ENCODE measurements at places on chromosomes 13 and 19.
A peak's percentile ranks its signal among the peaks of the same experiment; 100 is the strongest.

- no peak for DNase-seq
Measured at GRCh38 chr13:37752146-37752545, 117.4 kb downstream of the TRPC4 start.

DNA sequence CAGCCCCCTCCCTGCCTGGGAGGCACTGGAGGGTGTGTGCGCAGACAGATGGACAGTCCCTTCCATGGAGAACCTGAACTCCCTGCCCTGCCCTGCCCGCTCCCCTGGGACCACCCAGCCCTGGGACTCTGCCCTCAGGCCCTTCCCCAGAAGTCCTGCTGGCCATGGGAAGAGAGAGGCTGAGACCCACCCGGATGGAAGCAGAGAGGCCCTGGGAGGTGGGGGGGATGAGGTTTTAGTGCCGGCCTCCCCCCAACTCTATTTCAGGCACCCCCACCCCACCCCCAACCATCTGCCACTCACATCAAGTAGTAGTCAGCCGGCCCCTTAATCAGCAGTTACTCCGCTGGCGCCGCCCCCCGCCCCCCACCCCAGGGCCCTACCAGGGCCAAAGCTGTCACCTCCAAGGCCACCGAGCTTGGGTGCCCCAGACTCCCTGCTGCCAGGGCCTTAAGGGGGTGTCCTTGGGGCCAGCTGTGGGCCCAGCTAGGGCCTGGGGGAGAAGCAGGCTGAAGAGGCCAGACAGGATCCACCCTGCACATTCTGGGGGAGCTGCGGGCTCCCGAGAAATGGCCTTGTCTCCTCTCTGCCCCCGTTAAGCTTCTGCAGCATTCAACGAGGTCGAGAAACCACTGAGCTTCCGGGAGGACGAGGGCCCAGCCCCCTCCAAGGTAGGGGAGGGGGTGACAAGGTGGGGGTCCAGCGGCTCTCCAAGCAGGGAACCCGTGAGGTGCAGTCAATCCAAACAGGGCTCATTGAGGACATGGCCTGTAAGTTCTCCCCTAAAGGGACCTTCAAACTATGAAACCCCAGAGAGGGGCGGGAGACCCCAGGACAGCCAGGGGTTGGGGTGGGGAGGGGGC lies 17.4 kb downstream of the NMRK2 start:
- DNase-seq = no peak

DNA sequence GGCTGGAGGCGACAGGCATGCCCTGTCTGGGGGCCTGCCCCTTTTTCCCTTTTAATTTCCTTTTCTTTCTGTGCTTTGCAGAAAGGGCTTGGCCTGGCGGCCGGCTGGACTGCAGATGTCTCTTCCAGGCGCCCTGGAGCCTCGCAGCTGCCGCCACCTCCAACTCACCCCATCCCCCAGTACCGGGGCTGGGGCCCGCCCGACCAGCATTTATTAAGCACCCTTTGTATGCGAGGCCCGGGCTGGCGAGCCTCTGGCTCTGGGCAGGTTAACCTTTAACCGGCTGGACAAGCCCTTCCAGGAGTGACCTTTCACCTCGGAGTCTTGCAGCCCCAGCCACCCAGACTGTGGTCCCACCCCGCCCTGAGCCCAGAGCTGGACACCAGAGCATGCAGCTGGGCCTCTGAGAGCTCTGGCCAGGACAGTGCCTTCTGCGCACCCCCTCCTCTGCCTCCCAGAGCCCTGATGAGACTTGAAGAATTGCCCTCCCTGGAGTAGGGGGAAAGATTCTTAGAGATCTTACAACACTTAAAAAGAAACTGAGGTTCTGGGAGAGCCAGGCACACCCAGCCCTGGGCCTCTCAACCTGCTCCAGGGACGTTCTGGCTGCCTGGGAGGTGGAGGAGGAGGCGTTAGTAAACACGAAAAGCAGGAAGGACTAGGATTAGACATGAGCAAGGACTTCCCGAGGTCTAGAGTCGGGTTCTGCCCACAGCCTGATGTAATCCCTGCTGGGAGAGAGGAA lies 1.1 kb upstream of the NR2F6 start:
- DNase-seq = no peak

DNA sequence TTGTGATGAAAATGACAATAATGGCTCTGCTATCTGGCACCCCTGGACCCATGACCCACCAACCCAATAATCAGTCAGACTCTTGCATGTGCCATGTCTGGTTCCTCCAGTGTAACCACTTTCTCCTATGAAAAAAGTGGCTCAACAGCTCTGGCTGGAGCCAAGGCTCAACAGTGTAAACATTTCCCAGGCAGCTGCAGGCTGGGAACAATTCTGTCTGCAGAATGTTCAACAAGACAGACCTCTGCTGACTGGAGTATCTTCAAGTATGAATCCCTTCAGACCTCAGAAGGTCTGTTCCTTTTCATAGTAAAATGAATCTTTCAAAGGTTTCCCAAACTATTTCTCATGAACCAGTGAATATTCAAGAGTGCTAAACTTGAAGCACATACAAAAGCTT lies 410.1 kb upstream of the HTR2A start:
- no peak for DNase-seq

- DNase-seq = no peak
Measured at GRCh38 chr19:10499550-10500246, 3.5 kb downstream of the KEAP1 start.

GRCh38 chr19:37932985-37933936 lies 26.3 kb downstream of the SIPA1L3 start:
- DNase-seq = no peak

DNA sequence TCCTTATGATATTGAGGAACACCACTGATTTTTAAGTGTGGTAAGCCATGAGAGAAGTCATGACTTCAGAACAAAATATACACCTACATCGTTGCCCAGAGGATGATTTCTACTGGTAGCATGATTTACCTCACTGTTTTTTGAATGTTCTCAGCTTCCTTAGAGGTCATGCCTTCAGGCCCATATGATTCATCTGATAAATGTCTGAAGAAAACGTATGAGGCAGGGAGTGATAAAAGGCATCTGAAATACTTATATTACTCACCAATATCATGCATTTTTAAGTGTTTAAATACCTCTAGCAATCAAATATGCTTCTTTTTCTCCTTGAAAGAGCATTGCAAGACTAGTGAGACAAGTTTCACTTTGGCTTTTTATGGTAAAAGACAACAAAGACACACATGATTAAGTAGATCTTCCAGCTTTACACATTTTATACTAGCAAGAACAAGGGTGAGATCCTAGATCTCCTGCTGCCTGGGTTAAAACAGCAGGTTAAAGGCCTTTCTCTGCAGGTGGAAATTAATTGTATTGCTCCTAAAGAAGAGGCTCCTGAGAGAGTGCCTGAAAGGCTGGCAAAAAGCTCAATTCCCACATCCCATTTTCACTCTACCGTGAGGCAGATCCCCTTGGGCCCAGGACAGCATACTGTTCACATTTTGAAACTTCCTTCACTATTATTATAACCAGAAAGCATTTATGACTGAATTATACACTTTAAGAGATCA lies 432.4 kb downstream of the SLITRK1 start:
- no peak for DNase-seq

GRCh38 chr19:48735031-48735615 lies 5.3 kb downstream of the RASIP1 start:
- DNase-seq = no peak

DNA sequence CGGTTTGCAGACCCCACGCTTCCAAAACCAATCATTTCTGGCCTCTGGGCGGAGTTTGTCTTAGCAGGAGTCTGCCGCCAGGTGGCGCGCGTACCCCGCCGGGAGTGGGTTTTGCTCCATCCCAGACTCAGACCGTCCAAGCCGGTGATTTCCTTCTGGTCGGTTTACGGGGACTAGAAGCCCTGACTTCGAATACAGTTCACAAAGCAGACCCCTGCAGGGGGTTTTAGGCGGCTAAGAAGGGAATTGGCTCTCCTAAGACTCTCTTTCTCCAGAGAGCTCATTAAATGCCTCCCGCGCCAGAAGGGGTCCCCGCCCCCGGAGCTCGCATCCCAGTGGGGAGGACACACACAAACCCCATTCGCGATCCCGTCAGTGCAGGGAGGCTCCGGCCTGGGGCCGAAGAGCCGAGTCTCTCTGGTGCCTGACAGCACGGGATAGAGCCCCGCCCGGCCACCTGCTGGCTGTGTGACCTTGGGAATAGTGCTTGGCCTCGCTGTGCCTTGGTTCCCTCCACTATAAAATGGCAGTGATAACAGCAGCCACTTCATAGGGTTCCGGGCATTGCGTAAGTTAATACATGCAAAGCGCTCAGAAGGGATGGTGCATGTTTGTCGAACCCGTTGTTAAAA lies 8.6 kb upstream of the NUP62 start:
- peak; percentile 84 for DNase-seq

DNA sequence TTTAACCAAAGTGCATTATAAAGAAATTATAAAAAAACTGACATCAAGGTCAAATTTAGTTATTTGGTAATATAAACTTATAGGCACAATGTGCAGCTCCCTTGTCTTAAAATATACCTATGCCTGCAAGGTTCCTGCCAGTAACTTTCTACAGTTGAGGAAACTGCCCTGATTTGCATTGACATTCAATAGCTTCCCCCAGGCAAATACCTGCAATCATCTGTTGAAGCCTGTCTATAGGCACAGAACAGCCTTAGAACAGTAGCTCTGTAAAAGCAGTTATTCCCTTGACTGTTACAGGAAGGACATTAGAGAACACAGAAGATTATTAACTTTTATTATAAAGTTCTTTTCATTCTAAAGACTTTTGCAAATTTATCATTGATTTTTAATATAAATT lies 1239.5 kb downstream of the PCDH9 start:
- no peak for DNase-seq

DNA sequence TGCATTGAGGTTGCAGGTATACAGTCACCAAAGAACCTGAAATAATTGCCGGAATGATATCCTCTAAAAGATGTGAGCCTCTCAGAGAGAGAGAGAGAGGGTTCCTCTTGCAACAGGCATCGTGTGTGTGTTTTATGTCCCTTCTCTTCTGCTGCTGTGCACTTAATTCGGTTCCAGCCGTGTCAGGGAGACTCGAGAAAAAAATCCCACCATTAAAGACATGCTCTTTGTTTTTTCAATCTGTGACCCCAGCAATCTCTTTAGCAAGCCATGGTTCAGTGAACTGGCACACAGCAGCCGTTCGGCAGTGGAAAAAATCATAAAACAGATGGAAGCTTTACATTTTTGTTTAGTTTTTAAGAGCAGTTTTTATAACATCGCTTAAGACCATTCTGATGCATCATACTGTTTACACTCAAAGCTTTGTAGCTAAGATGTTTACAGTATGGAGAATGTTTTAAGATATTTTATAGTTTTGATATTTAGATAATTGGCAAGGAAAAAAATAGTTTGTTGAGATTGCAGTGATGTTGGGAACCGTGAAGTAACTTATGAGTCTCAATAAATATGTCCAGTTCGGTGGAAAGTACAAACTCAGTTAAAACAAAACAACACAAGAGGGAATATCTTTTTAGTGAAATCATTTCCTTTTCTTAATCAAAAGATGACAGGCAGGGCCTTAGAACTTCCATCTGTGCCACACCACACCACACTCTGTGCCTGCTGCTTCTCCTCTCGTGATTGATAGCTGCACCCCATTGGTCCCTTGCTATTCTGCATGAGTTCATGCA lies 31.2 kb upstream of the ZNF536 start:
- no peak for DNase-seq

GRCh38 chr13:40680659-40681323 lies 14.3 kb upstream of the FOXO1 start:
- DNase-seq = no peak

DNA sequence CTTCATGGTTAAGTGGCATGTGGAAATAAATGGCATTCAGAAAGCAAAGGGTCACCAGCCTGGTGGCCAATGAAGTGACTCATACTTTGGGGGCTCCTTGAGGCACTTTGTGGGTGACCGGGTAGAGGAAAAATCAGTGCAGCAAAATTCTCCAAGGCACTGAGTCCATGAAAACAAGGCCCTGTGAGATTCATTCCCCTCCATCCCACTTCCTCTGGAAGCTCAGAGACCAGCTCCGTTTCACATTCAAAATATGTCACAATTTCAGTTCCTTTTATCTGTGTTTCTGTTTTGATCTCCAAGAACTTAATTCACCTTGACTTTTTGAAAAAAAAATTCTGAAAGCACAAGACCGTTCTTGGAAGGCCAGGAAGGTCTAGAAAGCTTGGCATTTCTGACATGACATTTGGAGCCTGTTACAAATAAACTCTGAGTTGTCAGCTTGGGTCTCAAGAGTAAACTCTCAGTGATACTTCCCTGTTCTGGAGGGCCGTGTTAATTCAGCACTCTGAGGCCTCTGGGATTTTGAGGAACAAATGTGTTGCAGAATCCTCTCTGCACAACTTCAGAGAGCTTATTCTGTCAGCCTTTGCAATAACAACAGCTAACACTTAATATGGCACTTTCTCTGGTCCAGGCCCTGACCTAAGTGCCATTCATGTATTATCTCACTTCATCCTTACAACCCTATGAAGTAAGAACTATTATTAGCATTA lies 6.8 kb downstream of the CYSLTR2 start:
- DNase-seq = no peak

DNA sequence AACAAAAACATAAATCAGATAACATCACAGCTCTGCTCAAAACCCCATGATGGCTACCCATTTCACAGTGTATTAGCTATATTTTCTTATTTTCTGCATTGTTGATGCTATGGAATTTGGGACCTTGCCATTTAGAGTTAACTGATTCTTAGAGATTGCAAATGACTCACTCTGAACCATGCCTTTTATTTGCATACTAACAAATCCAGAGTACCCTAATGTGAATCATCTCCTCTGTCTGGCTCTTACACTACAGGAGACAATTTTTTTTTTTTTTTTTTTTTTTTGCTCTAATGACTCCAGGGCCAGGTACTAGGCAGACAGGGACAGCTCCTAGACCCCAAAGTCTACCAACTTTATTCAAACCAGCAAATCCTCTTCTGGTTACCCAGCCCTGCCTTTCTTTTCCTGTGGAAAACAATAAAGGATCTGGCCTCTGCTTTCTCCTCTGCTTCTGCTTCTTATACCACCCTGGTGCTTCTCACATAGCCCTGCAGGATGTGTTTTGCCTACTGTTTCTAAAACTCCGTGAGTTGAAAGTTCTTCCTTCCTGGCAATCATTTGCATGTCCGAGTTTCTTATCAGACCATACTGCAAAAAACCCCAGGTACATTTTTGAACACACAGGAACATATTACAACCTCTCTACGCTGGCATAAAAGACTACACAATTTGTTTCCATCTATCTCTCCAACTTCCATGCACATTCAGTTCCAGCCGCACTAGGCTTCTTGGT lies 10.6 kb upstream of the ZNF460 start:
- no peak for DNase-seq

GRCh38 chr19:16885166-16885565 lies 3.6 kb upstream of the F2RL3 start:
- no peak for DNase-seq

All from tibial artery (tissue), 4 donors.